Esophagus squamous epithelium (tissue), 5 donors: ENCODE measurements at places on chromosomes 5 and 9.

DNA sequence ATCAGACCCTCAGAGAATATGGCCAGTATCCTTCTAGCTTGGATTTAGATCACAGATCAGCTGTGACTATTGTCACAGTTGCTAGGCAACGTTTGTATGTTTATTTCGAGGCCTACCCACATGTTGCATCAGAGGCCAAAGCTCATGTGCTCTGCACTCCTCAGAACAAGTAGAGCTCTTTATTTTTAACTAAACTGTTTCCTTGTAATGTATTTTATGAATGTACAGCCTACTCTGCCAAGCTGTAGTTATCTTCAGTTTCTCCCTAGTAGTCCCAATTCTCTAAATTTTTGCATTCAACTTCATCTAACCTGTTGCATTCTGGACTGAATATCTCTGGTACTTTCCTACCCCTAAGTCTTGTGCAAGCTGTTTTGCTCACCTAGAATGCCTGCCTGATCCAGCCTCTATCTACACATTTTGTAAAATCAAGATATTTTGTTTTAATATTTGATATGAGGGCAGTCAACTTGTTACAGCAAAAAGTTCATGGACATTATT lies 52.8 kb downstream of the CAST start:
- DNase-seq, result no peak

DNA sequence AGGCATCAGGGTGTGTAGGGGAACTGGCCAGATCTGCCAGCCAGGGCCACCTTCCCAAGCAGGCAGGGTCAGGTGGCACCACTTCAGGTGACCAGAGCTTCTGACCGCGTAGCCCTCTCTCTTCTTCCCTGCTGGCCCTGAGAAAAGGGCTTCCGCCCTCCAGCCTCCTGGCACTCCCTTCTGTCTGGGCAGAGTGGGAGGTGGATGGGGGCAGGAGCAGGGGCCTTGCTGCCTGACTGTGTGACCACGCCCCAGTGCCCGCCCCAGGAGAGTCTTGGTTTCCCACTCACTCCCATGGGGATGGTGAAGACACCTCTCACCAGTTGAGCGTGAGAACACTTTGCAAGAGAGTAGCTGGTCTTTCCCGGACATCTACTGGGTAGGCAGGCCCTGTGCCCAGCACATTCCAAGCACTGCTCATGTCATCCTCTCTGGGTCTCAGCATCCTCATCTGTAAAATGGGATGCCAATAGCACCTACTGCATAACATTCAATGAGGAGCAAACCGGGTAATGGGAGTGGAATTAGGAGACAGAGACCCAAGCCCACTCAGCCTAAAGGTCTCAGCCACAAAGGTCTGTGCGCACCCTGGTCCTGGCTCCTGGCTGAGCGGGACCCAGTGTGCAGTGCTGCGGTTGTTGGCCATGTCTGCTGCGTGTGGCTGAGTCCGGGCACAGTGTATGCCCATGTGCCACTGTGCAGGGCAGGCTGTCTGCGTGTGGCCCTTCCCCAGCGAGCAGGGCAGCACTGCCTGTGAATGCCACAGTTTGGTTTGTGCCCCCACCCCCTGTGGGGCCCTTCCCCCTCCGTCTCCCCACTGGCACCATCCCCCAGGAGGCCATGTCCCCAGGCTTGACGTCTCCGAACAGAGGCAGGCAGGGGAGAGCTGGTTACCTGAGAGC lies 179.1 kb upstream of the IER5L start:
- DNase-seq, result no peak

DNA sequence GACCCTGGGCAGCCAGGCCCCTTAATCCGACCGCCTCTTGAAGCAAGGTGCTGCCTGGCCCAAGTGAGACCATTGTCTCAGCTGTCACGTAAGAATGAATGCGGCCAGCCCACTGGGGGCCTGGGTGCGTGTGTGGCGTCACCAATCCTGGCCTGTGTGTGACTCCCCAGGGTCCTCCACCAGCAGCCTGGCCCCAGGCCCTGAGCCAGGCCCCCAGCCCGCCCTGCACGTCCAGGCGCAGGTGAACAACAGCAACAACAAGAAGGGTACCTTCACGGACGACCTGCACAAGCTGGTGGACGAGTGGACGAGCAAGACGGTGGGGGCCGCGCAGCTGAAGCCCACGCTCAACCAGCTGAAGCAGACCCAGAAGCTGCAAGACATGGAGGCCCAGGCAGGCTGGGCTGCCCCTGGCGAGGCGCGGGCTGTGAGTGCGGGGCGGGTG lies 124.2 kb downstream of the WNK2 start:
- DNase-seq, result no peak

DNA sequence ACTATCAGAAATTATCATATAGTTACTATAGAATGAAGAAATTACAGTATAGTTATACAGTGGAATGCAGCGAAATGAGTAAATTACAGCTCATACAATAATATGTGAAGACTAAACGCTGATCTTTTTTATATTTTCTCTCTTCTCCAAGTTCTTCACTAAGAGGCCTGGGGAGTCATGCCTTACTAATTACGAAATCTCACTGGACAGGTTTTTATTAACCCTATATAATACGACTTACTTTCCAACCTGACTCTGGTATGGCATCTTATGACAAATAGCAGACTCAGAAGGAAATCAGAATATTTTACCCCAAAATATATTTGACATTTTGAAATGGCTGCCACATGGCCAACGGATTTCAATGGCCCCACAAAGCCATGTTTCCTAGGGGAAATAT lies 9.1 kb downstream of the CARNMT1 start:
- no peak for DNase-seq

- DNase-seq, result no peak
Measured at GRCh38 chr9:2662496-2662895, 40.9 kb downstream of the VLDLR start.

DNA sequence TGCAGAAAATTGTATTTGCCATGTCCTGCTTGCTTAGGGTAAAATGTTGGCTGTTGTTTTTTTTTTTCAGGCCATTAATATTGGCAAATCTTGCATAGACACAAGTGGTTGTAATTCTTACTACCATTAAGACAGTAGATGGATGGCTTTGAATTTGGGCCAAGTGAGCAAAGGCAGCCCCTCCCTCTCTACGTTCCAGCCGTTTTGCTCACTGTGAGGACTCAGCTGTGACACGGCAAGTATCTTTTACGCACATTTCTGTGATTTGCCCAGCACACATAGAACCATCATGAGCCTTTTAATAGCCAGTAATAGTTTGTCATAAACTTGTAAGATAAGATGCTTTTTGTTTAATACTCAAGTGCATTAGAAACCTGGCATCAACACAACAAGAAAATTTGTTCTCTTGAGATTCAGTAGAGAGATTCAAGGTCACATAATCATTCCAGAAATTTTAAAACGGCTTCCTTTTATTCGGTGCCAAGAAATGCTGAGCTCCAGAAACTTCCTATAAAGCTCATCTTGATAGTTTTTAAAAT lies 205.2 kb upstream of the ADCY2 start:
- DNase-seq, result no peak

DNA sequence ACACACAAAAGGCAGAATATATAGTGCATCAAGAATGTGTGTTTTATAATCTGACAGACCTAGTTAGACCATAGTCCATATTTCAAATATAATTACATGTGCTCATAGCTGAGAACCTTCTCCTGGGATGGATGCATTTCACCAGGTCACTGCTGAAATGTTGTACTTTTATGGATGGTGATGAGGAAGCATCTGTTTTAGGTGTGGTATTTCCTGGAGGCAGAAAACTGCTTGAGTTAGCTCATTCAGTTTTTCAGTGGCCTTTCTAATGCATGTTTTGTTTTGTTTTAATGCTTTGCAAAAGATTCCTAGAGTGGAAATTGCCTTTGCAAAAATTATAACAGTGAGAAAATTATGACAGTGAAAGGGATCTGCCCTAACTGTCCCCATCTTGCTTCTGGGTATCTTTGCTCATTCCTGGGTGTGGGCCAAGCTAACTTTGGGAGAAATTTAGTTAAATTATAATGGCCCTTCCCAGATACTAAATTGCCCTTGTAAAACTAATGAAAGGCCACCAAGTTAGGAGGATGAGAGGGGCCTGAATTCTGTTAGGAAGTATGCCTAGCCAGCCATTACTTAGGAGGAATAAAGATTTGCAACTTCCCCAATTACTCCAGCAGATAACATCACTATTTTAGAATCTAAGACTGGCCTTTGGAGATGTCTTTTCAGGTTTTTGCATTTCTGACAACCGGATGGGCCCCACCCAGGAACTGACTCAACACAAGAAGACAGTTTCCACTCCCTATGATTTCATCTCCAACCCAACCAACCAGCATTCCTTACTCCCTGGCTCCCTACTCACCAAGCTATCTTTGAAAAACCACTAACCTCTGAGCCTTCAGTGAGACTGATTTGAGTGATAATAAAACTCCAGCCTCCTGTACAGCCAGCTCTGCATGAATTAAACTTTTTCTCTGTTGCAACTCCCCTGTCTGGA lies 7.0 kb upstream of the IL12B start:
- no peak for DNase-seq

GRCh38 chr5:81787474-81788242 lies 36.8 kb upstream of the SSBP2 start:
- no peak for DNase-seq

- DNase-seq, result no peak
Measured at GRCh38 chr5:139414581-139415130, 10.8 kb upstream of the SPATA24 start.

GRCh38 chr5:79109527-79110492 lies 1.8 kb upstream of the BHMT start:
- no peak for DNase-seq

- no peak for DNase-seq
Measured at GRCh38 chr5:39555788-39556187, 131.0 kb upstream of the DAB2 start.

- no peak for DNase-seq
Measured at GRCh38 chr5:164435576-164435975, 930.2 kb downstream of the MAT2B start.

DNA sequence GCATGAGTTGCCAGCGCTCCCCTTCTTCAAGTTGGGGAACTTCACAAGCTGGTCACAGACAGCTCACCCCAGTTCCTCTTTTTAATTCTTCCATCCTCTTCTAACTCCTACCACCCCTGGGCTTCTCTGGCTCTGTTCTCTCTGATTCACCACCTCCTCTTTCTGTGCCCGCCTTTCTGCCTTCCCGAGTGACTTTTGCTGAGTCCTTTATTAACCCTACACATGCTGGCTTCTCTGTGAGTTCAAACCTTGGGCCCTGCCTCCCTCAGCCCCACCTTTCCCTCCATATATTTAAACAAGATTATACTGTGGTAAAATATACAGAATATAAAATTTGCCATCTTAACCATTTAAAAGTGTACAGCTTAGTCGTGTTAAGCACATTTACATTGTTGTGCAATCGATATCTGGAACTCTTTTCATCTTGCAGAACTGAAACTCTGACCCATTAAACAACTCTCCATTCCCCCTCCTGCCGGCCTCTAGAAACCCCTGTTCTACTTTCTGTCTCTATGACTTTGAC lies 32.0 kb downstream of the SLC46A2 start:
- no peak for DNase-seq

DNA sequence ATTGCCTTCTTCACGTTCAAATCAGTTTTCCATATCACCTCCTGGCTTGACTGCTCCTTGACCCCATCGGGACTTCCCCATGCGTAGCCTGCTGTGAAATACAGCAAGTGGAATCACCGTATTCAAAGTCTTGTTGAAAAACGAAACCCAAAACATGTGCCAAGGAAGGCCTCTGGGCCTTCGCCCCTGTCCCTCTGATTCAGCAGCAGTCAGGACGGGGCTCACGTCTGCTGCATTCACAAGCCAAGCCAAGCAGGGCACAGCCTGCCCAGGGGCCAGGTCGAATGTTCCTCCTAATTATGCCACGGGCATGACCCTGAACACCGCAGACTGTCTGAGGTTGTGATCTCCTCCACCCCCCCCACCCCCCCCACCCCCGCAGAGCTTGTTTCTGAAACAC lies 960 bp upstream of the CTNND2 start:
- DNase-seq, result no peak

GRCh38 chr5:1133510-1134201 lies 21.8 kb upstream of the SLC12A7 start:
- no peak for DNase-seq

DNA sequence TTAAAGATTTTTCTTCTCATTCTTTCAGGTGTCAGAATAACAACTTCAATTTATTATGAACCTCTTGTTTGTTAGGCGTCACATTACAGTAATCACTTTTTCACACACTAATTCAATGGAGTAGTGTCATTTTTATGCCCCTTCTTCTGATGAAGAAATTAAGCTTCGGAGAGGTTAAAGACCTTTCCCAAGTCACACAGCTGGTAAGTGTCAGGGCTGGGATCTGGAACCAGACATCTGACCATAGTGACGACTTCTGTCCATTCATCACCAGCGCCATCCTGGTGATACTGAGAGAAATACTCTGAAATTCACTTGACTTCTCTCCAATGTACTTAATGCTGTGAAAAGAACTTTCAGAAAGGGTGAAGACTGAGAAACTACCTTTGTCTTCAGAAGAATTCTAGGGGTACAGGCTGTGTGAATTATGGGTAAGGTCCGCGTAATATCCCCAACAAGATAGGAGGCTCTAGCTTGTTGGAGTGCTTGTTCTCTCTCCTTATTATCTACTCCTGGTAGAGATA lies 173.8 kb downstream of the GAS1 start:
- DNase-seq, result no peak

- DNase-seq, result no peak
Measured at GRCh38 chr9:29100762-29101161, 1527.5 kb upstream of the C9orf72 start.

GRCh38 chr9:87119328-87119881 lies 172.1 kb upstream of the GAS1 start:
- DNase-seq, result no peak

DNA sequence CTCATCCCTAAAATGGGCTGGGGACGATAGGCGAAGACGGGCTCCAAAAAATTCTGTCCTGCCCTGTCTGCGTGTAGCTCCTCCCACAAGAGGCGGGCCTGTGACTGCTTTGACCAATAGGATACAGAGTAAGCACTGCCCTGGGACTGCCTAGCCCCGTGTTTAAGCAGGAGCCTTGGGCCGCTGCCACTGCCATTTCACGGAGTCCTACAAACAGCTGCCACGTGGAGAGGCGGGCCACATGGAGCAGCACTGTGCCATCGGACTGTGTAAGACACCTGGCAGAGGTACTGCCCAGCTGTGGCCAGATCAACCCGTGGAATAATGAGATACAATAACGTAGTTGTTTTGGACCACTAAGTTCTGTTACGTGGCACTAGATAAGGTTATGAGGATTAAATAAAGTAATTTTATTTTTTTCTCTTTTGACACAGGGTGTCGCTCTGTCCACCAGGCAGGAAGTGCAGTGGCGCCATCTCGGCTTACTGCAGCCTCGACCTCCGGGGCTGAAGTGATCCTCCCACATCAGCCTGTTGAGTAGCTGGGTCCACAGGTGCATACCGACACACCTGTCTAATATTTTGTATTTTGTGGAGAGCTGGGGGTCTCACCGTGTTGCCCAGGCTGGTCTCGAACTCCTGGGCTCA lies 87.2 kb downstream of the LMNB1 start:
- DNase-seq, result no peak

- DNase-seq, result no peak
Measured at GRCh38 chr9:136493567-136493971, 10.7 kb upstream of the SEC16A start.

GRCh38 chr9:88180081-88180765 lies 41.9 kb upstream of the SPATA31C2 start:
- DNase-seq, result no peak

- no peak for DNase-seq
Measured at GRCh38 chr9:135083241-135083810, 4.1 kb upstream of the OLFM1 start.
